ENCODE measurements at places on chromosomes 2 and 18.

DNA sequence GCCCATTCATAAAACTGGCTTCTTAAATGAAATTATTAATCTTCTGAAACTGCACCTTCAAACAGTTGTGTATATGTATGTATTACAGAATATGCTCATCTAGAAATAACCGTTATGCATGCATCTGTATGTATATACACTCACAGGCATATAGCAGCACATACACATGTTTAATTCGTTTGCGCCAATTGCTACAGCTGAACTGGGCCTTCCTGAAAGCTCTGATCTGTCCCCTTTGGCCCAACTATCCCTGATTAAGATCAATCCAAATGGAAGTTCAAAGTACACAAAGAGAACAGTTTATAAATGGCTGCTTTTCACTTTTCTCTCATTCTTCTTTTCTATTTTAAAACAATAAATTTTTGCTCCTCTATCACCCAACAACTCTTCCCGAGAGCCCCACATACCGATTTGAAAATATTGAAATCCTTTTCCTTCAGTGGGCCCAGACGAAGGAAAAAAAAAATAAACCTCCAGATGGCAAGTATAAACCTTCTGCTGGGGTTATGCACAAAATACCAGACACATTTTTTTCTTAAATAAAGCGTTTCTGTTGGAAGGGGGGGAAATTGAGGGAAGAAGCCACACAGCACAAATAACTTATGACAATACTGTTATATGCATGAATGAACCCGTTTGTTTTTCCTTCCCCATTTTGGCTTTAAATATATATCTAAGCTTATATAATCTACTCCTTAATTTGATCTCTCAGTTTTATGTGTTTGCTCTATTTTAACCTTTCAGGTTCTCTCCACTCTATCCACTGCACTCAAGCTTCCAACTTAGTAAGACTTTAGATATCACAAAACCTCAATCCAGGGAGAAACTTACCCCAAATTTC is 267.3 kb downstream of the TCF4 start:
- DNase-seq, result no peak

DNA sequence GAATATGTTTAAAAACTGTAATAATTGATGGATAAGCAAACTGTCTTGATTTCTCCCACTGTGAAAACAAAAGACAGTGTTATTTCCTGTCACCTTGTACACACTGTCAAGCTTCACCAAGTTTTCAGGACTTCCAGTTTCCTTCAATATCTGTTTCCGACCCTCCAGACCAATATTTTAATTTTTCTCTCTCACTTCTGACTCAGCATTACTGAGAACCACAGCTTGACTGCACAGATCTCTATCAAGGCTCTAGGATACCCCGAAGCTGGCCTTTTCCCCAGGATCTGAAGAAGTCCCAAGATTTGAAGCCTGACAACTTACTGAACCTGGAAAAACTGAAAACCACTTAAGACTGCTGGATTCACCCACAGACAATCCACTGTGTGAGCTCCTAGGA is 13.2 kb upstream of the SULT1C3 start:
- no peak for DNase-seq

DNA sequence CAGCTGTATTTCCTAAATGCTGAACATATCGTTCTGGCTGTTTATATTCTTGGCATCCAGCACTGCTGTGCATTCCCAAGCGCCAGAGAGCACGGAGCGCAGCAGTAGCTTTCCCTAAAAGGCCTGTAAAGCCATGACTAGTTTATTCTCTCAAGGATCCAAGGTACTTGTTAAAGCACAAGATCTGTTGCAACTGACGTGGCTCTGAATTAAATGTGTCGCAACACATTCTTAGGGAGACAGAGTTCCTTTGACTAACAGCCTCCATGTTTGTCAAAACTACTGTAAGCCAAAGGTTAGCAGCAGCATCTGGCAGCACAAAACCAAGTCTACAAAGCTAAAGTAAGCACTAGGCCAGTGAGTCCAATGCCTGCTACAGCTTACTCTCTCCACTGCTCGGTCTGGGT is 188.6 kb upstream of the FN1 start:
- no peak for DNase-seq

DNA sequence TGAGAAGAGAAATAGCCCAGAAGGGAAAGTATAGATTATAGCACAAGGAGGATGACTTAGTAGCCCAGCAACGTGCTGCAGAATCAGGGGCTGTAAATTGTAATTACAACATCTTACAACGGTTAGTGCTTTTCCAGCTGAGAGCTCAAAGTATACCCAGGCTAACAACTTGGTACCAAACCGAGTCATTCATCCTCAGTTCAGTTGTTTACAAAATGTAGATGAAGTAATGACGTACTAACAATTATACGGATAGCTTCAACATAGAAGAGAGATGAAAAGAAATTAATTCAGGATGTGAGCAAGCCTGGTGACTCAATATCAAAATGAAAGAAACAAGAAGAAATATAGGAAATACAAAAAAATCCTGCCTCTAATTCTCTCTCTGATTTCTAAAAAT is 99.2 kb downstream of the DYNAP start:
- no peak for DNase-seq

DNA sequence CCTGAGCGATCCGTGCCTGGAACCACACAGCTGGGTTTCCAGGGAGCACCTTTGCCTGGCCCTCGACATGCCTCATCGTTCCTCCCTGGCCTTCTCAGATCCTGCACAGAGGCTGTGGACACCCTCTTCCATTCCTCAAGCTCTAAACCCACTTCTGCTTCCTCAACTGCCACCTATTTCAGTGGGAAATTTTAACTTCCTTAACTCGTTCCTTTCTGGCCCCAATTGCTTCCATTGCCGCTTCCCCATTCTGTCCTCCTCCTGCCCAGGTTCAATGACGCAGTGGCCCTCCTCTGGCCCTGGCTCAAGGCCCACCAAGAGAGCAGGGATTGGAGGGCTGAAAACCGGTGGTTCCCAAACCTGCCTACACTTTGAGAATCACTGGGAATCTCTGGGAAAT is 4.8 kb upstream of the B3GNT7 start:
- no peak for DNase-seq
